ENCODE measurements at places on chromosomes 5 and 9.

- DNase-seq, result no peak
These were observed 24.6 kb upstream of the FAM151B start for GRCh38 chr5:80463269-80463668.

DNA sequence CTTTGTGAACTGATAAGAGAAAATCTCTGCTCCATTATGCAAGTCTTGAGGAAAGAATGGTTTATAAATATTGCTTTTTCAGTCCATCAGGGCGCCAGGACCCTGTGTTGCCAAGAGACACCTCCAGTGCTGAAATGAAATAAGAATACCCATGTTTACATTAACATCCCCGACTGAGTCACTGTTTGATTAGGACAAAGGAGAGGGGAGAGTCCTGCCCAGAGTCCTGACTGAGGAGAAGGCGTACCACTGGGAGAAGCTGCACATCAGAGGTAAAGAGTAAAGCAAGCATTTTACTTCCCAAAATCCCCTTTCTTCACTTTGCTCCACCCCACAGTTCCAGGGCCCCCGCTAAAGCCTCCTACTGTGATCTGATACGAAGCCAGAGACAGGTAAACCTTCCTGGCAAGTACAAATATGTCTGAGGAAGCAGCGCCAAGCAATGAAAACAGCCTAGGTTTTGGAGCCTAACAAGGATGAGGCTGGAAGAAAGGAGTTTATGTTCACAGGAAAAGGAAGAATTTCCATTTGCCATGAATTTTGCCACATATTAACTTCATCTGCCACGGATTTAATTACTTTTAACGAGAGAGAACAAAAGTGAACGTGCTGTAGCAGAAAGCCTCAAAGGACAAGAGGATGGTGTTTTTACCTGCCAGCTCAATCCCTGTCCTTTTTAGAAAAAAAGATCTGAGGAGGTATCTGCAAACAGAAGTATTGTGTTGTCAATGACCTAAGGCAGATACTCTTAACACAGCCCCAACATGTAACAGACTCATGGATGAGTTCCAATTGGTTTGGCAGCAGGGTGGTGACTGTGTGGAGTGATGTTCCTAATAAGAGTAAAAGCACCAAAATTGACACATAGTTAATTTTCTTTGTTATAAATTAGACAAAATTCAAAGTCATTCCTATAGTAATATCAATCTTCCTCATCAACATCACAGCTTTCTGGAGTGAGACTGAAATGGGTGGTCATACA, 209.4 kb upstream of the TLE4 start:
- no peak for DNase-seq

GRCh38 chr9:88503845-88504764, 30.9 kb upstream of the NXNL2 start:
- no peak for DNase-seq

DNA sequence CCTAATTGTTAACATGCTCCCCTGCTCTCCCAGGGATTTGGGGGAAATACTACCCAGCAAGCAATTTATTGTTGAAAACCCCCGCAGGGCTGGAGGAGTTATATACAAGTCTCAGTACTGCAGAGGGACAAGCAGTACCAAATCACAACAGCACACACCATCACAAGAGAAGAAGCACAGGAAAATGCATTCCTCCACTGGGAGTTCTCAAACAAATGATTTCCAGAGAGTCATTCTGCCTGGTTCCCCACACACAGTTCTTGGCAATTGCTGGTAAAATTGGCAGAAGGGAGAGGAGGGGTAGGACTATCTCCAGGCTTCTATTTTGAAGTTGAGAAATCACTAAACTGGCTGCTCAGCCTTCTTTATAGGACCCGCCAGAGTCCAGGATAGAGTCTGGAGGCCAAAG, 16.8 kb downstream of the SIL1 start:
- DNase-seq, result no peak

GRCh38 chr5:3285621-3286020, 310.0 kb upstream of the IRX1 start:
- DNase-seq, result no peak

DNA sequence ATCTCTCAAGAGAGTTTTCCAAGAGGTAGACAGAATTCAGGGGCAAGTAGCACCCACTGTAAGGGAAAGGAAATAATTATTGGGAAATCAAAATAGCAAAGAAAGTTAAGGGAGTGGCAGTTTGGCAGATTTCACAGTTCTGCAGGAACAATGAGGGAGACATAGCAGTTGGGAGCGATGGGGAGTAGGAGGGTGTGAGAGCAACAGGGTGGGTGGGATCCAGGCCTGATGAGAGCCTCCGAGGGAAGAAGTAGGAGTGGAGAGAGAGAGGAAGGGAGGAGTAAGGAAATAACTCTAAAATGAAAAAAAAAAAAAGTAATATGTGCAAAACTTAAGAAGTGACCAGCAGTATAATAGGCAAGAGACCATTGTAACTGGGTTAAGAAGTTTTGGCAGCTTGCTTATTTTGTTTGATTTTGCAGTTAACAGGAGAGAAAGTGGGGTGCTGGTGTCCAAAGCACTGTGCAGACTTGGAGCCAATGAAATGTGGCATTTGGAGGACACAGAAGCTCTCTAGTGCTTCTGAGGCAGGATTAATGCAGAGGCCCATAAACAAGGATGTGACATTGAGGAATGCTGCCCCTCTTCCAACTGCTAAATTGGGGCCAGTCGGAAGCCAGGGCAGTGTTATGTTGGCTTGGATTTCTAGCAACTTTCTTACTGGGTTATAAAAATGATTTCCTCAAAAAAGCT, 10.2 kb downstream of the TNFAIP8 start:
- DNase-seq, result no peak

- DNase-seq, result no peak
These were observed 353.6 kb downstream of the SLIT3 start for GRCh38 chr5:168947212-168947868.

DNA sequence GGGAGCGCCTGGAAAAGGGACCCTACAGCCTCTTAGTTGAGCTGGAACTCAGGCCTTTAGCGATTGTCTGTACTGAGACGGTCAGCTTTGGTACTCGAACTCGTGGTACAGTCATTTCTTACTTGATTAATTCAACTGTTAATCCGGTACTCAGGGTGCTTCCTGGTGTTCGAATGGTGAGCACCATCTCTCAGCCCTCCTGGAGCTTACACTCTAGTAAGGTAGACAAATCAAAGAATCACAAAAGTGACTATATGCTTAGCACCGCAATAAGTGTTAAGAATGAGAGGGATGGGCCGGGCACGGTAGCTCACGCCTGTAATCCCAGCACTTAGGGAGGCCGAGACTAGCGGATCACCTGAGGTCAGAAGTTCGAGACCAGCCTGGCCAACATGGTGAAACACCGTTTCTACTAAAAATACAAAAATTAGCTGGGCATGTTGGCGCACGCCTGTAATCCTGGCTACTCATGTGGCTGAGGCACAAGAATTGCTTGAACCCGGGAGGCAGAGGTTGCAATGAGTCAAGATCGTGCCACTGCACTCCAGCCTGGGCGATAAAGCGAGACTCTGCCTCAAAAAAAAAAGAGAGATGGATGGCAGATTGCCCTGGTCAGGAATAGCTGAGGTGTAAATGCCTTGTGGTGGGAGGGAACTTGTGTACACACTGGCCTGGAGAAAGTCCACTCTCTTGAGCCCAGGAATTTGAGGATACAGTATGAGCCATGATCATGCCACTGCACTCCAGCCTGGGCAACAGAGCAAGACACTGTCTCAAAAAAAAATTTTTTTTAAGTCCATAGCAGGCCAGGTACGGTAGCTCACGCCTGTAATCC, 981 bp downstream of the TCOF1 start:
- no peak for DNase-seq

DNA sequence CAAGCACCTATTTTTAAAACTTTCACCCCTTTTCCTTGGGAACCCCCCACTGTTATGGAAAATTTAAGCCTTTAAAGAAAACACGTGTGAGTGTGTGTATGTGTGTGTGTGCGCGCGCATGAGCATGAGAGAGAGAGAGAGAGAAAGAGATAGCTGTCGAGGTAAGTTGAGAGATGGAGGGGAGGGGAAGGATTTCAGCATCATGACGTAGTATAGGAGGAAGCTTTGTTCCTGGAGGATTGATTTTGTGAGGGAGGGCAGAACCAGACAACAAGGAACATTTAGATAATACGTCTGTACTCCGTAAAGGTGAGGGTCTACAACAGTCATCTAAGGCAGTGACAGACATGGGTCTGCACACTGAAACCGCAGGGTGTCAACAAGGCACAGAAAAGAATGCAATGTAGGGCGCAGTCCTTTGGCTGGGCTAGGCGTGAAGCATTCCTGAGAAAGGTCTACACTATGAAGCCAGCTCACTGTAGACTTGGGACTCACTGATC, 227.7 kb downstream of the SMARCA2 start:
- no peak for DNase-seq

- no peak for DNase-seq
These were observed 994.8 kb upstream of the WWC1 start for GRCh38 chr5:167296661-167297060.

GRCh38 chr5:127987354-127988145, 96.0 kb upstream of the SLC12A2 start:
- no peak for DNase-seq

DNA sequence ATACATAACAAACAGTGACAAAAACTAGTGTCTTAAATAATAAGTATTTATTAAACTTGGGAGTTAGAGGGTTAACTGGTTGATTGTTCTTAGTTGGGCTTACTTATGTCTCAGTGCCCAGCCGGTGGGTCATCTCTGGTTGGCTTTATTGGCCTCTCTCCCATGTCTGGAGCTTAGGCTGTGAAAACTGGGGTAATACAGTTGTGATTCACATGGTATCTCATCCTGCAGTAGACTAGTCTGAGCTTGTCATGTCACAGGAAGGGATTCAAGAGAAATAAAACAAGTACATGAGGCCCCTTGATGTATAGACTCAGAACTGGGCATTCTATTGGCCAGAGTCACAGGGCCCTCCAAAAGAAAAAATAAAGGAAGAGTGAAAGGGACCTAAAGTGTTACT, 466.4 kb upstream of the SMC2 start:
- DNase-seq, result no peak

- DNase-seq, result no peak
These were observed 89.7 kb upstream of the SLC30A5 start for GRCh38 chr5:69004127-69004526.

DNA sequence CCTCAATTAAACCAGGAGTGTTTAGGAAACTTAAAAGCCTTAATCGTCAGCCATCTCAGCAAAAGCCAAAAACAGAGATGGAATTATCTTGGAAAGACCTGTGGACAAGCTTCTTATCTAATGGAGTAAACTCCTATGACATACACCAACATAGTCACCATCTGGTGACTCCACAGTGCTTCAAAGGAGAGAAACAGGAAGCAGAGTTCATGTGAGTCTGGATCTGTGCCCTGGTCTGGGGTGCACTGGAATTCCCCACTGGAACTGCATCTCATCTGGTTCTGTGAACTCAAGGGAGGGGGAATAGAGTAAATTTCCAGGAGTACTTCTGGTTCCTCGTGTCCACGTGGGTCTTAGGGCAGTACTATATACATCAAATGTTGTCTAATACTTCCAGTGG, 36.3 kb upstream of the KCNN2 start:
- no peak for DNase-seq

- DNase-seq, result no peak
These were observed 126.2 kb downstream of the SAXO1 start for GRCh38 chr9:18906656-18907395.

DNA sequence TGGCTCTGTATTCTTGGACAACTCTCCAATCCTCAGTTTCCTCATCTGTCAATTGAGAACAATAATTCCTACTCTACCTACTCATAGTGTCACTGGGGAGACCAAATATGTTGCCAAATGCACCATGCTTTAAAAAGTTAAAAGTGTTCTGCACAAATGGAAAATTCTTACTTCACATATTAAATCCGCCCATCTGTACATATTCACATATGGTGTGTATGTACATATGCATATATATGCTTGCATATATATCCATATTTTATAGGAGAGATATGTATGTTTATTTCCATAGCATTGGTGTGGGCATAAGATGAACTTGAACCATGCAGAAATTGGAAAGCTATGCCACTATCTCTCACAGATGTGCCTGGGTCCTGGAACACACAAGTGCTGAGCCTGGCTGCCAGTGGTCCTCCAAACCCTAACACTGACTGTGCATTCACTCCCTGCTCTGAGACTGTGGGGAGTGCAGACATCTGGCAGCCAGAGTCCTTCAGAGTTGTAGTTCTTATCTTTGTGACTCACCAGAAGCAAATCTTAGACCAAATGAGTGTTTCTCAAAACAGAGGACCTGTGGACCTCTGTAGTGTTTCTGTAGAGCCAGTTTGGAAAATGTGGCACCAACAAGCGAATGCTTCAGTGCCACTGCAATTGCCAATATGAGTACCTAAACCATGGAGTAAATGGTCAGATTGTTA, 168.7 kb downstream of the GRIA1 start:
- no peak for DNase-seq

DNA sequence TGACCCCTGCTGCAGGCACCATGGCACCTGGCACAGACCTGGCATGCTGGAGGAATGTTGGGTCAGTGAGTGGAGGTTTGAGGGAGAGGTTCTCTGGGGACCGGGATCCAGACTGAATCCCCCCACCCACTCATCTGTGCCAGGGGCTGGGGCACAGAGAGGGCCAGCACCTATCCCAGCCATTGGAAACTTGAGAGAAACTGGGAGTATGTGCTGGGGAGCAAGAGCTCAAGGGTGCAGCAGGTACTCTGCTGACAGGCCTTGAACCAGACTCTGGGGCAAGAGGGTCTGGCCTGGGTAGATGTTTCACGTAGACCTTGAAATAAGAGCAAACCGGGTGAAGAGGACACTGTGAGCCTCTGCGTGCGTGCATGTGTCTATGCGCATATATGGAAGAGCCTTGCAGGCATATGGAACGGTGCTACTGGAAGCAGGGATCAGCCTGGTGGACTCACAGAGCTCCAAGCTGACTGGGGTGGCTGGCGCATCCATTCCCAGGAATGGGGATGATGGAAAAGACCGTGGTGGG, 8.8 kb downstream of the FGF18 start:
- no peak for DNase-seq

DNA sequence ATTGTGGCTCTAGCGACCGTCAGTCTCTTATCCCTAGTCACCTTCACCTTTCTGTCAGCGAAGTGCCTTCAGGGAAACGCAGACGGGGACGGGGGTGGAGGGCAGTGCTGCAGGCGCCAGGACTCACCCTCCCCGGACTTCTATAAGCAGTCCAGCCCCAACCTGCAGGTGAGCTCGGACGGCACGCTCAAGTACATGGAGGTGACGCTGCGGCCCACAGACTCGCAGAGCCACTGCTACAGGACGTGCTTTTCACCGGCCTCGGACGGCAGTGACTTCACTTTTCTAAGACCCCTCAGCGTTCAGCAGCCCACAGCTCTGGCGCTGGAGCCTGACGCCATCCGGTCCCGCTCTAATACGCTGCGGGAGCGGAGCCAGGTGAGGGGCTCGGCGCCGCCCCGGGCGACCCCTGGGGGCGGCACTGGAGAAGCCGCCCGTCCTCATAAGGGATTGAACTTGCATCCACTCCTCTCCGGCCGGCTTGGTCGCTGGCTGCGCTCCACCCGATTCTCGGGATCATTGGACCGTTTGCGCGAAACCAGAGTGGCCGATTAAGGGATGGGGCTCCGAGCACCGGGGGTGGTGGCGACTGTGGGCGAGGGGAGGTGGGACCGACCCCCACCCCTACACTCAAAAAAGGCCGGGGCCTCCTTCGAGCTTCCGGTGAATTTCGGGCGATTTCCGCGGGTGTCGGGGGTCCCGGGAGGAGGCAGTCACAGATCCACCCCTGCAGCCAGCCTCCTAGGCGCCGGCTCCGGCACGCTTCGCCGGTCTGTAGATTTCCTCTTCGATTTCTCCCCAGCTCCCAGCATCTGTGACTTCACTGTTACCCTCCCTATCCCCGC, 2.7 kb downstream of the PCDHGC5 start:
- DNase-seq, result no peak

GRCh38 chr5:84861306-84861705, 476.6 kb upstream of the EDIL3 start:
- DNase-seq, result no peak

GRCh38 chr5:39197556-39197955, 21.8 kb downstream of the FYB1 start:
- DNase-seq, result no peak

Measured in bone marrow (tissue), 2 donors.